Hypothalamus (tissue), 51 donors: ENCODE measurements at places on chromosomes 12 and 14.

DNA sequence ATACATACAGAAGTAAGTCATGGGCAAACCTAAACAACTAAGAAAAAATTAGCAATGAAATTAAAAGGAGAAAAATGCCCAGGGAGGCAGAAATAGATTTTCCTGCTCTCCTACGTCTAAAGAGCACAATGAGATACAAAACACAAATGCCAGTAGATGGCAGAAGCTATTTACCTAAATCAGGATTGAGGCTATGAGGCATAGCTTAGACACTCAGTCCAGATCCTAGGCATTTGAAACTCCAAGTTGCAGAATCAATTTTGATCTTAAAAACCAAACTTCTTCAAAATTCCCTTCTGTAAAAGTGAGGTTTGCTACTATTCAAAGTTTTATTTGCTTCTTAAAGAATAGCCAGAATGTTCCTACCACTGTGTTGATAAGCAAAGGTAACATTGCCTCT is 368.6 kb downstream of the DAD1 start:
- no peak for DNase-seq

- DNase-seq: no peak
Observed at GRCh38 chr14:89576960-89577359, 159.9 kb upstream of the FOXN3 start.

GRCh38 chr14:29846339-29847055 is 81.2 kb downstream of the PRKD1 start:
- no peak for DNase-seq

GRCh38 chr12:14075797-14076393 is 94.5 kb upstream of the GRIN2B start:
- DNase-seq: no peak

DNA sequence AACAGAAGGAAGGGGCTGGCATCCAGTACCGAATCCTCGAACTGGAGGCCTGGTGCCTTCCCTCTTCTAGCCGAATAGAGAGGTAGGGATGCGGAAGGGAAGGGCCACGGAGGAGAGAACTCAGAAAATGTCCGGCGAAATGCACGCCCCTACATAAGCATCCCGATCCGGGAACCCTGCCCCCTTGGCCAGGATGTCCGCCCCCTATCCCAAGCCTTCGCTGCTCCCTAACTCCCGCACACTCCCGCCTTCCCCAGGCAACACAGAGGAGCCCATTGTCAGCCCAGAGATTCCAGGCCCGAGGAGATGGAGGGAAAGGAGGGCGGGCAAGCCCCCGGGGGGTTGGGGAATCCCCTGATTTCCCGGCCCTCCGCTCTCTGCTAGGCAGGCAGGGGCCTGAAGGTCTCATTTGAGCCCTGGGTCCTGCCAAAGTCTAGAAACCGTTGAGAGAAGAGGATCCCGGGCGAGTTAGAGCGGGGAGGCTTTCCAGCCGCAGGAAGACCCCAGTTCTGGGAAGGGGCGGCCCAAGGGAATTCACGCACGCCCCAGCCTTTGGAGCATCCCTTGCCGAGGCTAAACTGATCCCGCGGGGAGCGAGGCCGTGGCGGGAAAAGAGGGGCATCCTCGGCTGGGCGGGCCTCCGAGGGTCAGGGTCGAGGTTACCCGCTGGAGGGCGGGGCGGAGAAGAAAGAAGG is 569 bp upstream of the ARHGEF40 start:
- DNase-seq: peak; percentile 55

- DNase-seq: no peak
Observed at GRCh38 chr14:79496701-79497100, 714.6 kb downstream of the DIO2 start.

GRCh38 chr14:21626491-21627230 is 8.1 kb downstream of the OR10G2 start:
- no peak for DNase-seq

DNA sequence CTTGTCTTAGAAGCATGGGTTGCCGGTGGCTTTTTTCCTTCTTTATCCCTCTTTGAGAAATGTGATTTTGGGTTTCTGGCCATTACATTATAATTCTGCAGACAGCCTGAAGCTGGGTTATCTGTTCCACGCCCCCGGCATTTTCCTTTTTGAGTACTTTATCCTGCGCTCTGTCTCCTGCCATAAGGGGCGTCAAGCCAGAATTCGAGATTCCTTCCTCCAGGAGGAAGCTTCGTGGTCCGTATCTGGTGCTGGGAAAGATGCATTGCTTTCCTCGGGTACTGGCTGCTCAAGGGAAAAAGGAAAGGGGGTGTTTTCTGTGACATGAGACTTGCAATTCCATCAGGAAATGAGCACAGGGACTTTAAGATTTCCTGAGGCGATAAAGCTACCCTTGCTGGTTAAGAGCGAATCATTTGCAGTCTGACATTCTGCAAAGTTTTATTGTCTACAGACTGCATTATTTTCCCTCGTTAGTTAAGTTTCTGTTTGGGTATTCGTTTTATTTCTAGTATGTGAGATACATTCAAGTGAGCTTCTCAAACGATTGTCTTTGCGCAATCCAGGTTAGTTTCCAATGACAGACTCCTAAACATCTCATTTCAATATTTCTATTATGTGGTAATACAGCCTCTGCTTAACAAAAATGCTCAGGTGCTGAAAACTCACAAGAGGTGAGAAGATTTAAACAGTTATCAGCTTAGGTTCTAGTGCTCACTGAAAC is 694 bp downstream of the AKAP5 start:
- no peak for DNase-seq

- DNase-seq: no peak
Observed at GRCh38 chr14:105502446-105503295, 11.6 kb downstream of the TEDC1 start.

GRCh38 chr12:88299567-88300101 is 157.5 kb downstream of the TMTC3 start:
- DNase-seq: no peak

- no peak for DNase-seq
Observed at GRCh38 chr12:120887253-120888043, 16.7 kb downstream of the SPPL3 start.

- no peak for DNase-seq
Observed at GRCh38 chr12:132866251-132866828, 21.1 kb downstream of the CHFR start.

GRCh38 chr14:65222440-65222858 is 120.1 kb upstream of the MAX start:
- peak; percentile 59 for DNase-seq

GRCh38 chr12:57430931-57431566 is at the start of gene R3HDM2:
R3HDM2 (minus strand) TSS chr12:57431043; CDS start chr12:57310428, 120,615 bp downstream.
- DNase-seq: peak; percentile 84

DNA sequence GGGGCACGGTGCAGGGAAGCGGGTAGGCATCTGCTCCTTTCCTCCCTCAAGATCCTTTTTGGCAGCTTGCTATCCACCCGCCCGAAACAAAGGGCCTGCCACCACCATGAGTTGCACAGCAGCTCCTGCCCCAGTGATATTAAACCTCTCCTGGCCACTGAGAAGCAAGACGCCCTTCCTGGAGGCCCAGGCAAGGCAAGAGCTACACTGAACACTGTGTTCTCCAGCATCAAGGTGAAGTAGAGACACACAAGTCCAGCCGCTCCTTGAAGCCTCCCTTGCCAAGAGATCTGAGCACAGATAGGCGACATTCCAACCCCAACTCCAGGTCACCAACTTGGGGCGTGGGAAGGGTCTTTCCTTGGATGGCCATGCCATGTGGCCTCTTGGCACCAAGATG is 70.9 kb downstream of the ACTN1 start:
- DNase-seq: no peak

GRCh38 chr14:99425272-99425681 is 55.4 kb downstream of the SETD3 start:
- DNase-seq: no peak

- DNase-seq: no peak
Observed at GRCh38 chr12:53258541-53259539, 9.3 kb upstream of the ESPL1 start.

DNA sequence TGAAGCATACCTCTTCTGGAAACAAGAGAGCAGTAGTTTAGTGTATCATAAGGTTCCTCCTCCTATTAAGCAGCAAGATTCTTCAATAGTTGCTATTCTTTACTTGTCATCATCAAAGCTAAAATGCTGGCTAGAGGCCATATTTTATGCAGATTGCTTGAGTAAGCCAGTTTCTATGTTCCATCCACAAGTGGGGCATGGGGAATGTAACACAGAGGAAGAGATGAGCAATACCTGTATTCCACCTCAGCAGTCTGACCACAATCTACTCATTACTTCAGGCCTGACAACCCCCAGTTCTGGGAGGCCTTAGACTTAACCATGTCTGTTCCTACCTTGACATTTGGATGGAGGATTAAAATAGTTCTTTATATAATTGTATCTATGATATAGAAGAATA is 423.6 kb downstream of the BTG1 start:
- DNase-seq: no peak

DNA sequence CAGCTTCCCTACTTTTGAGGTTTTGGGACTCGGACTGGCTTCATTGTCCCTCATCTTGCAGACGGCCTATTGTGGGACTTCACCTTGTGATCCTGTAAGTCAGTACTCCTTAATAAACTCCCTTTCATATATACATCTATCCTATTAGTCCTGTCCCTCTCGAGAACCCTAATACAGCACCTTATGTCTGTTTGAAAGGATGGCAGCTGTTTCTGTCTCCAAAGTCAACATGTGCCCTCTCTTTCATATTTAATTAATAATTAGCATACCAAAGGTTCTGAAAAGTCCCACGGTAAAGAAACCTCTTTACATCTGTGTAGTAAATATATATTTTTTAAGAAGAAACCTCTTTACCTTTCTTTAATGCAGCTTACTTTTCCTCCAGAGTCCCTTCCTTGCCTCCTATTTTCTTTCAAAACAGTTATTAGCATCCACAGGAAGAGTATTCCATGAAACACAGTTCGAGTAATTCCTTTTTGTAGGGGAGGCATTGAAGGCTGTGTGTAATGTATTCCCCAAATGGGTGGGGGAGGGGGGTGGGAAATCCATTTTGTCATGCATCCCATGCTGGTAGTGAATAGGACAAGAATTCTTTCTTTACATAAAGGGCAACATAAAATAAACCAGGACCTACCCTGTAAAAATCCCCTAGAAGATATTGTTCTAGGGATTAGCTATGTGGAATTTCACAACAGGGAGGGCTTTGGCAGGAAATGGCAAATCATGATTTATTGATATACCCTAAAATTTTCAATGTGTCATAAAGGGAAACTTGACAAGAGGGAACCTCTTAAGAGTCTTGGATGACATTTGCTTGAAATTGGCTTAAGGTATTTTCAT is 241.5 kb downstream of the SUDS3 start:
- DNase-seq: no peak

- DNase-seq: no peak
Observed at GRCh38 chr12:124713041-124713435, 145.6 kb upstream of the NCOR2 start.

DNA sequence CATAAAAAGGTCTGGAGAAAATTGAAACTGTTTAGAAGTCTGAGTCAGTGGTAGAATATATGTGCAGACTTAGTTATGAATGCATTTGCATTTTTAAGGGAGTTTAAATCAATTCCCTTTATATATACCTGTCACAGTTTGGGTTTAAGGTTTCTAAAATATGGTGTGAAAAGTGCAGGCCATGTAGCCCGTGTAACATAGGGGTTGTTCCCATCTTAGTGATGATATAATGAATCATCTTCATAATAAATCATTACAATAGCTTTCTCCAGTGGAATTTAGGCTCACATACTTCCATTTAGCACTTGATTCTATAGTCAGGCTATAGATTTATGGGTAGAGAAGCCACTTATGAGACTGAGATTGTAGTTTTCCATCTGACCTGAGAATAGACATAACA is 1162.4 kb downstream of the SLC16A7 start:
- no peak for DNase-seq

DNA sequence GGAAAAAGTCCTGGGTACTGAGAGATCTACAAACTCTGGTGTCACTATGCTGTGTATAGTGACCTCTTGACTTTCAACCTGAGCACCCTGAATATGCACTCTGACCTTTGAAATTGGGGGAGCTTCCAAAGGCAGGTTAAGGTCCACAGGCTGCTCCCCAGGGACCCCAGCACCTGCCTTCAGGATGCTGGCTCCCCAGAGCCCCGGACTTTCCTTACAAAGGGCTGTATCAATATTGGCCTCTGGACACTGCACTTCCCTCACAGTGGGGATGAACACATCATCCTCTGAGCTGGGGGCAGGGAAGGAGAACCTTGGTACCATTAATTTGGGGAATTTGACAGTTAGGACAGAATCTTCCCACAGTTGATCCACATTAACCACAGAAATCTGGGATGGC is 14.3 kb downstream of the PLD4 start:
- DNase-seq: no peak

- no peak for DNase-seq
Observed at GRCh38 chr12:16504200-16504599, 101.8 kb downstream of the LMO3 start.

DNA sequence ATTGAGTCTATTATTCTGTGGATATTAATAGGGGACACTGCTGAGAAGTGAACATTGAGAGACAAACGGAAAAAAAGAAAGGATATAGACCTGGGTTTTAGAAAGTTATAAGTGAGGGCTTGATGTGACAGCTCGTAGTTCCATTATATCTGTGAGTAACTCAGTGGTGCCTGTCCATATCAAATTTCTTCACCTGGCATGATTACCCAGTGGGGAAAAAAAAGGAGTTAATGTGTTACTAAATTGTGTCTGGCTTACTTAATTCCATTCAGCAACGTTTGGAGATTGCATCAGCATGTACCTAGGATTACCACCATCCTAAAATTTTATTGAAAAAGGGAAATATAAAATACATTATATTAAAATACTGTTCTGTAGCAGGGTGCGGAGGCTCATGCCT is 1249.9 kb downstream of the SLC16A7 start:
- no peak for DNase-seq

- no peak for DNase-seq
Observed at GRCh38 chr14:24465368-24465767, 22.8 kb upstream of the SDR39U1 start.

- DNase-seq: no peak
Observed at GRCh38 chr12:103881261-103881660, 40.2 kb upstream of the NT5DC3 start.

GRCh38 chr12:48954841-48955501 is 2.3 kb downstream of the ARF3 start:
- no peak for DNase-seq

DNA sequence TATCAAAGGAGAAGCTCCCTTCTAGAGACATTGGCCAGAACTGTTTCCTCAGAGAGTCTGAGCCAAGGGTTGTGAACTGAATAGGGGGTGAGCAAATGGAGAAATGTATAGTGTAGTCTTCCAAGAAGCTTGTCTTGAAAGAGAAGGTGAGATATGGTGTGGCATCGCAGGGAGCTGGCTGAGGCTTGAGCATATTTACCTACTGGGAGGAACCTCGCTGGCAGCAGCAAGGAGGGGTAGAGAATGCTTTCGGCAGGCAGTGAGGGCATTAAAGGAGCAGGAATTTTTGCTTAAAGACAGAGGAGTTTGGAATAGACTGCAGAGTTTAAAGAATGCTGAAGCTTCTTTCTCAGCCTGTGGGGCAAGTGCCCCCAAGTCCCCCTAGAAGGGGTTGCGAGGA is 59.3 kb upstream of the PRMT8 start:
- DNase-seq: no peak
